Ureter (tissue), 1 donor: ENCODE measurements at places on chromosomes 6 and 20. TPM values are rescaled to one million over a fixed set of nuclear protein-coding genes. Genes with fewer than 3 reads are reported as not detected.

DNA sequence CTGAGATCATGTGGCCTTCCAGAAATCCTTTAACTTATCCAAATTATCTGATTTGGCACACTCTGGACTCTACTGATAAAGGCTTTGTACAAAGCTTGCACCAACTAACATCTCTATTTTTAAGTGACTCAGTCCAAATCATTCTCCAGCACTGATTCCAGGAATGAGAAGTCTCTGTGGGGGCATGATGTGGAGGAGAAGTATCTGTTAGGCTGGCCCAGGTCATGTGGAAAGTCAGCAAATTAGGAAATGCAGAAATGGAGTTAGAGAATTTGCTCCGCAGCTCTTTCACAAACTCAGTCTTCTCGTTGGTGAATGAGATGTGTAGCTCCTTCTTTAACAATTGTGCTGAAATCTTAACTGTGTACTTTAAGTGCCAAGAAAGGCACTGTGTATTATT is 165.7 kb downstream of the ZNF217 start:
- DNase-seq = no peak

- DNase-seq = peak; percentile 59
Observed at GRCh38 chr6:10400330-10400729, 14.5 kb downstream of the TFAP2A start.

DNA sequence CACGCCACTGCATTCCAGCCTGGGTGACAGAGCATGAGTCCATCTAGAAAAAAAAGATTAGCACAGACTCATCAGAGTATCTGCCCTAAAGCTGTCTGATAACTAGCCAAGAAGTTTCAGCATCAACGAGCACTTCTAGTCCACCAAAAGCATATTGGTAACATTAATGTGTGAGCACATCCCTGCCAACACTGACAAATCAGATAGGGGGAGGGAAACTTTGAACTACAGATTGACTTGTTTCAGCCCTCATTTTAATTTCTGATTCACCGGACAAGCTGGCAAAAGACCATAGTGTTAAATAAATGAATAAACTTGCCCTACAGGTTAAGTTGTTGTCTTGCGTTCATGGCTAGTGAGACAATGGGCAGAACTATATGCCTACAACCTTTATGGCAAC is 7.7 kb upstream of the SEC63 start:
- no peak for DNase-seq

- no peak for DNase-seq
Observed at GRCh38 chr20:57691699-57692098, 18.1 kb downstream of the PMEPA1 start.

UNC5CL gene
- total RNA-seq = 1.6 TPM
